ENCODE measurements at places on chromosomes 2 and 18.

DNA sequence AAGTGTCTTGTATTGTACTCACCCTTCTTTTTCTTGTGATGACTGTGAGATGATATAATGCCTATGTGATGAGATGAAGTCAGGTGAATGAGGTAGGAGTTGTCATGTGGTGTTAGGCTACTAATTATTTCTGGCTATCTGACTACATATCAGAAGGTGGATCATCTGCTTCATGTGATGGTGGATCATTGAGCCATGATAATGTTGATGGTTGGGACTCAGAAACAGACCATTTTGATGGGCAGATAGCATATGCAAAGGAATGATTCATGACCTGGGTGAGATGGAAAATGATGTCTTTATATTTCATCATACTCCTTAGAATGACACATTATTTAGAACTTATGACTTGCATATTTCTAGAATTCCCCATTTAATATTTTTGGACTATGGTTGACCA, 19.5 kb downstream of the ANKRD30B start:
- H3K4me1 ChIP-seq, result no peaks in the 10 kb centered on the region
- H3K27ac ChIP-seq, result no peak overlapping the region
- H3K4me3 ChIP-seq, result no peak overlapping the region
- no peak for DNase-seq
- no peaks in the 10 kb centered on the region for H3K36me3 ChIP-seq

DNA sequence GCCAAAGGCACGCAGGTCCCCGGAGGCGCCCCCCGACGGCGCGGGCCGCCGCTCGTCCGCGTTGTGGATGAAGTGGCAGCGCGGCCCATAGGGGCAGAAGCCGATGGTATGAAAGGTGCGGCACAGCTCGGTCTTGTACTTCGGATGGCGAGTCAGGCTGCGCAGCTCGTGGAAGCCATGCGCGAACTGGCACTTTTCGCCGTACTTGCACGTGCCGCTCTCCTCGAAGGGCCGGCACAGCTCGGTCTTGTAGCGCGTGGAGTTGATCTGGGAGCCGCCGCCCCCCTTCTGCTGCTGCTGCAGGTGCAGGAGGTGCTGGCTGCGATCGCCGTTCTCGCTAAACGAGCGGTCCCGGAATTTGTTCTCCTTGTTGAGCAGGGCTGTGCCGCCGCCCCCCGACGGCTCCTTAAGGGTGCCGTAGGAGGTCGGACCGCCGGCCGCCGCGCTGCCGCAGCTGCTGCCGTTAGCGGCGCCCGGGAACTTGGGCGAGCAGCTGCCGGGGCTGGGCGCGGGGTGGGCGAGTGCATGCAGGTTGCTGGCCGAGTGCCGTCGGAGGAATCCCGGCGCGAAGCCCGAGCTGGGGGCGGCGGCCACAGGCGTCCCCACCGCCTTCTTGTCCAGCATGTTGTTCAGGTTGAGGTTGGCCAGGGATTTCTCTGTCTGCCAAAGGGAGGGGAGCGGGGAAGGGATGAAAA, 1.2 kb downstream of the ZFP36L2 start:
- peaks cover 49% of the 10 kb centered on the region for H3K4me1 ChIP-seq
- peaks cover 32% of the 10 kb centered on the region for H3K36me3 ChIP-seq
- H3K4me3 ChIP-seq, result peak overlapping the region; percentile 90
- H3K27ac ChIP-seq, result peak overlapping the region; percentile 97

DNA sequence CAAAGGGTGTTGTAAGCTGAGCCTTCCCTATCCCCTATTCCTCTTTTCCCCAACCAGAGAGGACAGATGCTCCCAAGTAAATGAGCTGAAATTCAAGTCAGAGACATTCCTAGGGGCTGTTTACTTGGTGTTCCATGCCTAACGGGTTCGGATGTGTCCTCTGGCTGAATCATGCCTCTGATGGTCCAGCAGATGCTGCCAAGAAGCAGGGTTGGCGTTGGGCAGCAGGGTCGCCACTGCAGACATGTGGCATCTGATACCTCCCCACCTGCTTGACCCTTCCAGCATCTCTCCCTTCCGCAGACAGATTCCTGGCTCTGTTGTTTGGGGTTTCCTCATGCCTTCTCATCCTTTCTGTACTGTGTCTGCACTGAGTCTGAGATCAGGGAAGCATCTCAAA, 108.3 kb downstream of the HNRNPLL start:
- H3K27ac ChIP-seq, result no peak overlapping the region
- DNase-seq, result no peak
- H3K27me3 ChIP-seq, result no peaks in the 10 kb centered on the region
- H3K4me3 ChIP-seq, result no peak overlapping the region
- H3K4me1 ChIP-seq, result peaks cover 5% of the 10 kb centered on the region

DNA sequence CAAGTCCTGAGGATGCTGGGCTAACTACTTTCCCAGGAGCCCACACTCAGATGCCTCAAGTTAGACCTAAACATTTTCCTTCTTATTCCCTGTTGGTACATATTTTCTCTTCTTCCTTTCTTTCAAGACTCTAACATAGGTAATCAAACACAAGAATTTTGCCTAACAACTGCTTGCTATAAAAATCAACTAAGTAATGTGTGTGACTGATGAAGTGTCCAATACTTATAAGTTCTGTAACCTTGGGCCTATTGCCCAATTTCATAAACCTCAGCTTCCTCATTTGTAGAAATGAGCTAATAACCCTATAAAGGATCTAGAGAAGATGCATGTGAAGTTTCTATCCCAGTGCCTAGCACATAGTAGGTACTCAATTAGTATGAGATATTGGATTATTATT, 31.6 kb upstream of the PIK3C3 start:
- no peaks in the 10 kb centered on the region for H3K36me3 ChIP-seq
- H3K4me3 ChIP-seq, result no peak overlapping the region
- no peak for DNase-seq
- no peak overlapping the region for H3K27ac ChIP-seq
- no peaks in the 10 kb centered on the region for H3K4me1 ChIP-seq

DNA sequence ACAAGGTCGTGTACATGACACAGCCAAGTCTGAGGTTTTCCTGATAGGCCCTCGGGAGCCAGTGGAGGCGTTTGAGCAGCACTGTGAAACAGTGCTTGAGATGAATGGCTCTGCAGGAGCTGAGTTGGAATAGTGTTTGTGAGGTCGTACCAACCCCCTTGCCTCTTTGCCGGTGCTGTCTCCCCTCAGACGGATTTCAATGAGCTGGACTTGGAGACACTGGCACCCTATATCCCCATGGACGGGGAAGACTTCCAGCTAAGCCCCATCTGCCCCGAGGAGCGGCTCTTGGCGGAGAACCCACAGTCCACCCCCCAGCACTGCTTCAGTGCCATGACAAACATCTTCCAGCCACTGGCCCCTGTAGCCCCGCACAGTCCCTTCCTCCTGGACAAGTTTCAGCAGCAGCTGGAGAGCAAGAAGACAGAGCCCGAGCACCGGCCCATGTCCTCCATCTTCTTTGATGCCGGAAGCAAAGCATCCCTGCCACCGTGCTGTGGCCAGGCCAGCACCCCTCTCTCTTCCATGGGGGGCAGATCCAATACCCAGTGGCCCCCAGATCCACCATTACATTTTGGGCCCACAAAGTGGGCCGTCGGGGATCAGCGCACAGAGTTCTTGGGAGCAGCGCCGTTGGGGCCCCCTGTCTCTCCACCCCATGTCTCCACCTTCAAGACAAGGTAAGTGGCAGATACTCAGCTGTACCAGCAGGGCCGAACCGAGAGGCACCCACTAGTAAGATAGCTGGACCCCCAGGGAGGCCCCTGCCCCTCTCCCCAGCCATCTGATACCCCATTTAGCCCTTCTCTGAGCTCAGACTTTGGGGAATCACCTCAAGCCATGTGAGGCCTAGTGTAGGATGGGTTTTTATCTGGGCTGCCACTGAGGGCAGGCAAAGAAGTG, 83.1 kb downstream of the EPAS1 start:
- H3K4me3 ChIP-seq, result no peak overlapping the region
- no peak for DNase-seq
- H3K27ac ChIP-seq, result no peak overlapping the region
- H3K27me3 ChIP-seq, result no peaks in the 10 kb centered on the region

DNA sequence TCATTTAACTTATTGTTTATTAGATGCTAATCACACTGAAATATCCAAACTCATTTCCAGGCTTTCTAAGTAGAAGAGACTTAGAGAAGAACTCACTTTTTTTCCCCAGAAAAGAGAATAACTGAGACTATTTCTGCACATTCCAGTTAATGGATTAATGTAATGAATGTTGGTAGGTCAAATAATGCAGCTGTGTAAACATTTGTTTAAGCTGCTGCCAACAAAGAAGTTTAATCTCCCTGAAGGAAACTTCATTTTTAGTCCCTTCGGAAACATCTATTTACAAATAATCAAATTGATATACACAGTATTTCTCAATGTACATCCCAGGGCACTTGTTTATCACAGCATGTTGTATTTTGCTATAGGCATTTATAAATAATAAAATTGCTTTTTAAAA, 126.9 kb downstream of the KCNS3 start:
- no peak overlapping the region for H3K27ac ChIP-seq
- no peaks in the 10 kb centered on the region for H3K27me3 ChIP-seq
- no peaks in the 10 kb centered on the region for H3K36me3 ChIP-seq
- DNase-seq, result no peak
- H3K4me3 ChIP-seq, result no peak overlapping the region
- no peaks in the 10 kb centered on the region for H3K4me1 ChIP-seq

DNA sequence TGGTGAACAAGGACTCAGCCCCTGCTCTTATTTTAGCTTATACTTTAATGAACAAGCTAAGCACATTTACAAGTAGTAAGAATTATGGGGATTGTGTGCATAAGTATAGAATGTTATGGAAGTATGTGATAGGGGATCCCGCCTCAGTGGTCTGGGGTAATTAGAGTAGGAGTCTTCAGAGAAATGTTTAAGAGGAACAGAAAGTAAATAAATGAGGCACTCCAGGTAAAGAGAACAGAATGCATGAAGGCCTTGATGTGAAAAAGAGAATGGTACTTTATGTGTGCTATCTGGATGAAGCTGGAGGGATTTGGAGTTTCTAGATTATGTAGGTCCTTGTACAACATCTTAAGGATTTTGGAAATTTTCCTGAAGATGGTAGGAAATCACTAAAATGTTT, 76.6 kb downstream of the BMPR2 start:
- H3K27me3 ChIP-seq, result no peaks in the 10 kb centered on the region
- DNase-seq, result no peak
- no peak overlapping the region for H3K27ac ChIP-seq
- no peak overlapping the region for H3K4me3 ChIP-seq

GRCh38 chr2:147082850-147083522, 761.8 kb upstream of the ACVR2A start:
- DNase-seq, result no peak
- H3K36me3 ChIP-seq, result no peaks in the 10 kb centered on the region
- H3K27ac ChIP-seq, result no peak overlapping the region
- H3K4me3 ChIP-seq, result no peak overlapping the region
- peaks cover 25% of the 10 kb centered on the region for H3K4me1 ChIP-seq

DNA sequence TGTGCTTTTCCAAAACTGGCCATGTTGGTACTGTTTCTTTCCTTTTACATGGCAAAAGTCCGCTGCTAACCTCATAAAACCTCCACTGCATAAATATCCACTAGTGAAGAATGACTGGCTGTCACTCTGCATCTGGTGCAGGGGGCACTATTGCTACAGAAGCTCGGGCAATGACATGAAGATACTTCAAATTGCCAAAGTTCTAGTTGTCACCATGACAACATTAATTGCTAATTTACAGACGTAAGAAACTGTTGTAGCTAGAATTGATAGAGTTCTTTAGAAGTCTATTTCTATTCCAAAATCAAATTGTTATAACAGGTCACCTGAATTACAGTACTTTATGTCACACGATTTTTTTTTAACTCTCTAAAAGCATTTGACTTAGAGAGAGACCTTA, 845 bp downstream of the CFAP210 start:
- H3K27ac ChIP-seq, result no peak overlapping the region
- no peak for DNase-seq
- H3K4me3 ChIP-seq, result peak overlapping the region; percentile 89
- no peaks in the 10 kb centered on the region for H3K36me3 ChIP-seq

- no peak overlapping the region for H3K27ac ChIP-seq
- H3K36me3 ChIP-seq, result no peaks in the 10 kb centered on the region
These were observed 879.8 kb downstream of the SOCS6 start for GRCh38 chr18:71168557-71169145.

- no peak overlapping the region for H3K4me3 ChIP-seq
- H3K27me3 ChIP-seq, result no peaks in the 10 kb centered on the region
- peaks cover 26% of the 10 kb centered on the region for H3K4me1 ChIP-seq
- H3K36me3 ChIP-seq, result peaks cover 18% of the 10 kb centered on the region
- H3K27ac ChIP-seq, result no peak overlapping the region
These were observed 24.5 kb downstream of the IMPA2 start for GRCh38 chr18:12005538-12006487.

DNA sequence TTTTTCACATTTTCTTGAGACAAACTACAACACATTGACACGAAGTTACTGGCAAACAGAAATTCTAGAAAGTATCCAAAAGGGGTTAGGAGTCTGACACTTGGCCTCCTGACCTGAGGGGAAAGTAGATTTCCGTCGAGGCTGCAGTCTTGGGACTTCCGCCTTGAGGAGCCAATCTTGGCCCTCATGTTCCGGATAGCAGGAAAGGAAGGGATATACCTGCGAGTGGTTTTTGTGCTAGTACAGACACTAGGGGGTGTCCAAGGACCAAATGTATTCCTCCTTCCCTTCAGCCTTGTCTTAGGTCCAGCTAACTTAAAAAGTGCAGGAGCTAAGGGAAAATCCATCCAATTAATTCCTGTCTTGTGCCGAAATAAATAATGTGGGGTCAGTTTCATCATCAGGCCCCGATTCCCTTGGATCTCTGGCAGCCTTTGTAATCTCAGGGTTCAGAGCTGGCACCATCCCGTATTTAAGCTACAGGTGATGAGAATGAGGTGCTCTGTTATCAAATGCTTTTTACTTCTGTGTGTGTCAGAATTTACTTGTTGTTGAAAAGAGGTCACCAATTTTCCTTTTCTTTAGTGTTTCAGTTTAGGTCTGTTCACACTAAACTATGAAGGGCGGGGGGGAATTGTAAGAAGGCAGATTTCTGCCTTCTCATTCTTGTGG, 330.2 kb upstream of the FANCL start:
- peaks cover 9% of the 10 kb centered on the region for H3K4me1 ChIP-seq
- no peaks in the 10 kb centered on the region for H3K36me3 ChIP-seq
- DNase-seq, result no peak
- no peak overlapping the region for H3K4me3 ChIP-seq

- H3K27ac ChIP-seq, result no peak overlapping the region
- no peak overlapping the region for H3K4me3 ChIP-seq
- no peak for DNase-seq
- no peaks in the 10 kb centered on the region for H3K36me3 ChIP-seq
- H3K4me1 ChIP-seq, result no peaks in the 10 kb centered on the region
These were observed 123.4 kb downstream of the GULP1 start for GRCh38 chr2:188414869-188415753.

GRCh38 chr2:204293884-204294747, 251.2 kb upstream of the PARD3B start:
- H3K36me3 ChIP-seq, result no peaks in the 10 kb centered on the region
- peaks cover 3% of the 10 kb centered on the region for H3K27me3 ChIP-seq
- no peak overlapping the region for H3K4me3 ChIP-seq
- no peak overlapping the region for H3K27ac ChIP-seq

DNA sequence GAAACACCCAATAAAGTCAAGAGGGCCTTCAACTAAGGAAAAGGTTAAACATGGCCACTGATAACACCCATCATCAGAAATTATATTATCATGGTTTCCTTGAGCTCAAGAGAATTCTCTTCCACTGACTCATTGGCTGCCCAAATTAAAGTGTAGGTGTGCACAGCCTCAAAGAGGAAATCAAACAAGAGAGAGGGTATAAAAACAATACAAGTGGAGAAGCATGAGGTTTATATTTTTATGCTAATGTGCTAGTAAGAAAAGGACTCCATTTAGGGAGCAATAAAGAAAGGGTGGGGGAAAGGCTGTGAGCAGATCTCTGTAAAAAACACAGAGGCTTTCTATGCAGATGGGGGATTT, 168.8 kb upstream of the VRK2 start:
- DNase-seq, result no peak
- H3K4me1 ChIP-seq, result no peaks in the 10 kb centered on the region
- H3K27me3 ChIP-seq, result no peaks in the 10 kb centered on the region
- H3K4me3 ChIP-seq, result no peak overlapping the region
